ENCODE measurements at places on chromosomes 2 and 18.

DNA sequence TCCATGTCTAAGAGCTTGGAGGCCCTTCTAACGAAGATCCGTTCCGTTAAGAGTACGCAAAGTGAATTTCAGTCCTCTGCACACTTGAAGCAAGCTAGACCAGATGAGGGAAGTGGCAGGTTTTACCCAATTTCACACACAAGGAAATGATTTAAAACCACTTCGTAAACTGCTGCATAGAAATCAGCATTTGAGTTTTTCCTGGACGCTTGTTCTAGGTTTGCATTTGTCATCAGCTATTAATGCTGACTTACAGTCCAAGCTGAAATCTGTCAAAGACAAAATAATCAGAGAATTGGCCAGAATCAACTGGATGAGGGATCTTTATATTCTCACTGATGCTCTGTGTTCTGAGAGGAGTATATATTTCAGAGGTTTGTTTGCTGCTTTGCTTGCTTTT is 117.6 kb upstream of the RASGRP3 start:
- DNase-seq: no peak

GRCh38 chr2:219469186-219469724 is 29.4 kb upstream of the GMPPA start:
- DNase-seq: no peak

DNA sequence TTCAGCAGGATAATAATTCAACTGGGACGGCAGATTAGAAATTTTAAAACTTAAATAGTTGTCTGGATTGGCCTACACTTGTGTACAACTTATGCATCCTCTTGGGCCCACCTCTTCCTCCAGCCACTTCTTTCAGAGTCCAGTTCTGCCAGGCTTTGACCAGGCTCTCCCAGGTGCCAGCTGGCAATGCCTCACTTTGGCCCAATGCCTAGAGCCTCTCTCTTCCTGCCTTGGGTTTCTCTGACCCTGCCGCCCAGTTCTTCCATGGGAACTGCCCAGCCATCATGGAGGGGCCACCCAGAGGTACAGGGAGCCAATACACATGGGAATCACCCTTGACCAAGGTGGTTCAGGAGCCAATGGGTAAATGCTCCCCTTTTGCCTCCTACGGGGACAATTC is 135.5 kb downstream of the IRS1 start:
- no peak for DNase-seq

DNA sequence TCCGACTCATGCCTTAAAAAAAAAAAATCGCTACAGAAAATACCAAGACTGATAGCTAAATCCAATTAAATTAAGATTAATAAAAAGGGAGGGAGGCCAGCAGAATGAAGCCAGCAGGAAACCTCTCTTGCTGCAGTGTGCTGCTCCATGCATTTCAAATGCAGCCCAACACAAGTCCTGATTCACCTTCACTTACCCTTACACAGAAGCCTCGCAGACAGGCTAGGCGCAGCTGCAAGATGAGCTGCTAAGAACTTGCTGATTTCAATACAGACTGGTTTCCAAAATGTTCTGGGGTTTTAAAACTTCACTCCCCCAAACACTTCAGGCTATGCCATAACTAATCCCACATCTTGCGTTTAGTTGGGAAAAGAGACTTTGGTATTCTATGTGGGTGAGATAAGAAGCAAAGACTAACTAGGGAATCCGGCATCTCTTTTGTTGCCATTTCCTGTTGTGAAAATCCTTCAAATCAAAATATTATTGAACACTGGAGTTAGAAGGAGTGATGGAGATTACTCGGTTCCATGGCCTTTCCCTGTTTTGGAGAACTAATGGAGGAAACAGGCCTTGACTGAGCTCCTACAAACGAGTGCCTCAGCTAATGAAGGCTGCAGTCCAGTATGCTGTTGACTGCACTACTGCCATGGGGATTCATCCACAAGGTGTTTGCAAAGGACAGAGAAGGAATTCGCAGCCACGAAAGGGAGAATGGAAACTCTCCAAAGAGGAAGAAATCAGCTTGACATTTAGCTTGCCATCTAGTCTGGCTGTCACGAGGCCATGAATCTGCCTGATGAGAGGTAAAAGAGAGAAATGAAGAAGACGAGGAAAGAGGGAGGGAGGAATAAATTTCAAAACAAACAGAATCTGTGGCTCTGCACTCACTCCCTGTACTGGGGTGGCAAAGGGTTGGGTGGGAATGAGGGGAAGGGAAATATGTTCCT is 67.3 kb downstream of the CLHC1 start:
- DNase-seq: no peak

GRCh38 chr2:19987936-19988335 is 2.0 kb downstream of the WDR35 start:
- DNase-seq: no peak

DNA sequence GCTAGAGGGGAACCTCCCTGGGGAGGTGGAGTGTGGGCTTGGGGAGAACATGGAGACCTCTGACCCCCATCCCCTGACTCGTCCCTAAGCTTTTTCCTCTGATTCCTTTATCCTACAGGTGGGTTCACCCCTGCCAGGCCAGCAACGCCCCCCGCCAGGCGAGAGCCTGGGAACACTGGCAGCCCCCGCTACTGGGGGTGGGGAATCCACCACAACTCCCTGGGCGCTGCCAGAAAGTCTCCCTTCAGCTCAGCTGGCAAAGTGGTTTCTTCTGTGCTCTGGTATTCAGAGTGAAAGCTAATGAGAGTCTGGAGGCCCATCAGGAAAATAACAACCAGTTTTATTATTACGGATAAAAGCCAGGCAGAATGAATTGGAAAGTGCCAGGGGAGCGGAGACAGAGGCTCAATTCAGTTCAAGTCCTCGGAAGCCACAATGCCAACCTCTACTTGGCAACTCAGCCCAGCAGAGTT is 2.8 kb downstream of the DIPK1C start:
- no peak for DNase-seq

- DNase-seq: no peak
Measured at GRCh38 chr2:105380432-105381100, 18.3 kb downstream of the FHL2 start.

GRCh38 chr2:144452169-144452988 is 67.5 kb downstream of the ZEB2 start:
- no peak for DNase-seq

GRCh38 chr2:69308338-69308737 is 78.7 kb downstream of the GFPT1 start:
- DNase-seq: no peak

- peak; percentile 34 for DNase-seq
Measured at GRCh38 chr2:159903443-159904126, 105.6 kb upstream of the CD302 start.

Measured in NK-92 treated with Interleukin-12 subunit alpha and Interleukin-12 subunit beta, amount 100 ng/mL, for 24 hours (cell line).